ENCODE measurements at places on chromosomes 12 and 14.

- DNase-seq = no peak
These were observed 14.5 kb upstream of the LDHB start for GRCh38 chr12:21672146-21672545.

DNA sequence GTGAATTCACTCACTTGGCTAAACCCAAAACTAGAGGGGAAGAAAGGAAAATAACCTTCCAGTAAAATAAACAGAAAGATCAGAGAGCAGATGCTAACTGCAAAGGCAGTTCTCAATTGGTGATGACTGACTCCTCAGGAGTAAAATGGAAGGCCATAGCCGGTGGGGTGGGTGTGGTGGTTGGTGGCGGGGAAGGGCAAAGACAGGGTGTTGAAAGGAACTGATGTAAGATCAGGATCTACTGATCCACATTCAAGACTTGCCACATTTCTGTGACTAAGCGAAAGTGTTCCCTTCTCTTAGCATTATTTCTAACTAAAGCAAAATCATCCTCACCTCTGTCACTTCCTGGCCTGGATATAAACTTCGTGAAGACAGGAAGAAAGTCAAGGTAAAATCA is 26.3 kb upstream of the TC2N start:
- DNase-seq = no peak

- DNase-seq = no peak
These were observed 38.5 kb downstream of the GLRX5 start for GRCh38 chr14:95573313-95573712.

- DNase-seq = no peak
These were observed 232.7 kb downstream of the RASSF9 start for GRCh38 chr12:85603556-85603955.

GRCh38 chr12:98635657-98636323 is 8.8 kb downstream of the IKBIP start:
- DNase-seq = no peak

- DNase-seq = no peak
These were observed 162.5 kb upstream of the RTL1 start for GRCh38 chr14:101065696-101066694.
